GM19239 (cell line): ENCODE measurements at places on chromosomes 13 and 19.

DNA sequence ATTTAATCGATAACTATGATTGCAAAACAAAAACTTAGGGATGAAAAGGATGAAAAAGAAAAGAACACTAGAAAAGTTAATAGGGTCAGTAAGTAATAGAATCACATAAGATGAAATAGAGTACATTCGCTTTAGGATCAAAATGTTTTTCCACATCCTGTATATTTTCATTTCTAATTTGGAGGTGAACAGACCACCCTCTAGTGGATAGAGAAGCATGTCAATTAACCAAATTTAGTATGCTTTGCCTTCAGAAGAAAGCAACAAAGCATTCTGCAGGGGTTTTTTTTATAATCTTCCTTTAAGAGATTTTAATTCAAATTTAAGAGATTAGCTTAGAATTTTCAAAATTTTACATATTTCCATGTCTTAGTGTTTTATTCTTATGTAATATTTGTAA, 611.0 kb upstream of the SGCG start:
- no peak for DNase-seq

DNA sequence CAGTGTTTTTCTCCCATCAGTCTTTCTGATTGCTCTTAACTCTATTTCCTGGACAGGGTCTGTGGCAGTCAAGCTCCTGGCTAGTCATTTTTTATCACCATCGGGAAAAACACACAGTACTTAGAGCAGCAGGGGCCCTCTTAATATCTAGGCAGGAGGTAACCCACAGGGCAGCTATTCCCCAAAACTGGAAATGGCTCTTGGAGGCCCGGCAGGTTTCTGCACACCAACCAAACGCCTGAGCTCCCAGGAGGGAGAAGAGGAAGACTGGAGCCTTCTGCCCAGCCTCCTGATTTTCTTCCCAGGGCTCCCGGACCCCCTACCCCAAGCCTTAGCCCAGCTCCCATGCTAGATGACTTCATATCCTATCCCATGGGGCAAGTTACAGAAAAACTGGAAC, 49.3 kb upstream of the VSTM2B start:
- no peak for DNase-seq

GRCh38 chr13:109802936-109803335, 16.6 kb upstream of the IRS2 start:
- no peak for DNase-seq

GRCh38 chr13:19657872-19658591, 24.6 kb downstream of the MPHOSPH8 start:
- DNase-seq = no peak

DNA sequence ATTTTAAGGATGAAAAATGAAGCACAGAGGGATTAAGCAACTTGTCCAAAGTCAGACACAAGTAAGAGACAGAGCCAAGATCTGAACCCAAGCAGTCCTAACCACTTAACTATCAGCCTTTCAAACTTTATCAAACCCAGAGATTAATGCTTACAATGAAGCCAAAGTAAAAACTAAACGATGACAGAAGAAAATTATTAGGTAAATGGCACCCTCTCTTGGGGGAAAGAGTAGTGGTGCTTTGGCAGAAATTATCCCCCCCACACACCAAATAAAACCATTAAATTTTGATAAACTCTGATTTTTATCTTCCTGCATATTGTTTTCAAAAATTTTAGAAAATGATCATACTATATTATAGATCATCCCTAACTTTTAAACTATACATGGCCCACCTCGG, 329.2 kb downstream of the SLC7A1 start:
- no peak for DNase-seq

- DNase-seq = no peak
Measured at GRCh38 chr13:99217461-99218110, 16.9 kb downstream of the UBAC2 start.

DNA sequence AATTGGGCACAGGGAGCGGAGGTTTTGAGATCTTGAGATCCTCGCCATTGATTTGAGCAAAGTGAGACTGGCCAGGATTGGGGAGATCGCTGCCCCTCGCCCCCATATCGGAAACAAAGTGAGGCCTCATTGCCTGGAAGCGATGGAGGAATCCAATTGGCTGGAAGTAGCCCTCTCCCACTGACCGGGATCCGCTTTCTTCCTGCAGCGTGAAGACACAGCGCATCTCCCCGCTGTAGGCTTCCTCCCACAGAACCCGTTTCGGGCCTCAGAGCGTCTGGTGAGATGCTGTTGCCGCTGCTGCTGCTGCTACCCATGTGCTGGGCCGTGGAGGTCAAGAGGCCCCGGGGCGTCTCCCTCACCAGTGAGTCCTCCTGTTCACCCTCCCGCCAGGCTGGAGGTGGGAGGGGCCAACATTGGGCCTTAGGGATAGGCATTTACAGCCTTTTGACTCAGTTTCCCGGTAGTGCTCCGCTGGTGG, 438 bp downstream of the PRKCSH start:
- no peak for DNase-seq

DNA sequence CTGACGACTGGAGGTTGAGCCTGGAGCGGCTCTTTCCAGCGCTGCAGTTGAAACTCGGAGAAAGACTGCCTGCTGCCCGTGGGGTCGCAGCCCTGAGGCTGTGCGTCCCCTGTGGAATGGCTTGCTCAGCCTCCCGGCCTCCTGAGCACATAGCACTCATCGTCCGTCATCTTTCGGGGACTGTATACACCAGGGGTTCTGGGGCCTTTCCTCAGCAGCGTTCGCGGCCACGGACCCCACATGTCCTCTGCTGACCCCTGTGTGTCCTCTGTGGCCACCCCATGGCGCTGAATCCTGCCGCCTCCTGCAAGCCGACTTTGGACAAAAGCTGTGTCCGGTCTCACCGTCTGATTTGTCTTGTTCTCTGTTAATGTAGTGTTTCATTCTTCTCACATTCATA, 20.4 kb downstream of the CUL4A start:
- no peak for DNase-seq

DNA sequence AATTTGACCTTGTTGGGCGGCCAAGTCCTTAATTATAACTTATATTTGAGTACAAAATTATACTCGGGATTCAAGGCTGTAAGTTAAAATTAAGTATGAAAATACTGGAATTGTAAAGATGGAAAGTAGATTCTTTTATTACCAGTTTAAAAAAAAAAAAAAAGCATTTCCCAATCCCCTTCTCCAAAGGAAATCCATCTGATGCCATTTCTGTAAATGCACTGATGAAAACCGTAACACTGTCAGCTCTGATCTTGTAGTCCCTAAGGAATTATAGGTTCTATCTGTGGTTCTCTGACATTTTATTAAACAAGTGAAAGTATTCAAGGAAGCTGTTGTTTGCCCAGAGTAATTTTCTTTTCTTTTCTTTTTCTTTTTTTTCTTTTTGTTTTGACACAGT, 41.6 kb upstream of the HNRNPA1L2 start:
- DNase-seq = no peak

DNA sequence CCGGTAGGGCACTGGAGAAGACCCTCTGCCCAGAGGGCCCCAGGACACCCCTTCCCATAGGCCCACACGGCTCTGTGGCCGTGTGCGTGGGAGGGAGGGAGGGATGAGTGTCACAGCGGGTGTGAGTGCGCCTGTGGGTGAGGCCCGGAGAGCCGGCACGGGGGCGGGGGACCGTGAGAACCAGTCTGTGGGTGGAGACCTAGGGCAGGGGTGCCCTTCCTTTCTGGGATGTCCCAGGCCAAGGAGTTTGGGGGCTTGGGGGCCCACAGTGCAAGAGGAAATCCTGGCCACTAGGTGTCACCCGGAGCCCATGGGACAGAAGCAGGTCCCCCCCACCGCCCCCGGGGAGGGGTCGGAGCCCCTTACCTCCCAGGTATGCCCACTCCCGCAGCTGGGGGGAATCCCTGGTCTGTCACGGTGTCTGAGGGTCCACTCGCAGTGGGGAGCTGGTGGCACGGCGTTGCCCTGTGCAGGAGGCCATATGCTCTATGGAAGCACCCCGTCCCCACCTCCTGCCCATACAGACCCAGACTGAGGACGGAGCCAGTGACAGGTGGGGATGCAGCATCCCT, 16.0 kb upstream of the SLC7A10 start:
- DNase-seq = no peak

GRCh38 chr13:45219938-45220375, 19.1 kb upstream of the KCTD4 start:
- DNase-seq = no peak

DNA sequence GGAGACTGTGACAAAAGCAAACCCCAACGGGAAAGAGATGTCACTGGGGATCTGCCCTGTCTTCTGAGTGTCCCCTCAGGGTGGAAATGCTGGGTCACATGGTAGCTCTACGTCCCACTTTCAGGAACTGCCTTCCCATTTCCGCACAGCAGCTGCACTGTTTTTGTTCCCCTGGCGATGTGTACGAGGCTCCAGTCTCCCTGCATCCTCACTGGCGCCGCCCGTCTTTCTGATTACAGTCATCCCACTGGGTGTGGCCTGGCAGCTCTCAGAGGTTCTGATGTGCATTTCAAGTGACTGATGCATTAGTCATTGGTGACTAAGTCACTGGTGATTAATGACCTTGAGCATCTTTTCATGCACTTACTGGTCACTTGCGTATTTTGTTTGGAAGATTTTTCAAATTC, 21.2 kb downstream of the PCID2 start:
- no peak for DNase-seq

DNA sequence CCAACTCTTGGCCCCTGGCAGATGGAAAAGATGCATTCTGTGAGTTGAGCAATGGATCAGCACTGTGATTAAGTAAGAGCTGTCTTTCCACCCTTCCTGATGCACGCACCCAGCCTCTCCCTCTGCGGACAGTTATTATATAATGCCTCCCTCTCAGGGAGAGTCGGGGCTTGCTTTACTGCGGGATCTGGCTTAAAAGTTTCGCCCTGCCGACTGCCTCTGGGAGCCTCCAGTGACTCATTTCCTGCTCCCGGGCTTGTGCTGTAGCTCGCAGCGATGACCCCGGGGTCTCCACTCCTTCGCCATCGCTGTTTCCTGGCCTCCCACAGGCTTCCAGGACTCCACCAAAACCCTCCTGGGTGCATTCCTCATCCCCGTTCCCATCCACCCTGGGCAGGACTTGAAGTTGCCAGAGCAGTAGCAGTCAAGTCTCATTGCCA, 107.4 kb upstream of the SLC7A1 start:
- DNase-seq = no peak

DNA sequence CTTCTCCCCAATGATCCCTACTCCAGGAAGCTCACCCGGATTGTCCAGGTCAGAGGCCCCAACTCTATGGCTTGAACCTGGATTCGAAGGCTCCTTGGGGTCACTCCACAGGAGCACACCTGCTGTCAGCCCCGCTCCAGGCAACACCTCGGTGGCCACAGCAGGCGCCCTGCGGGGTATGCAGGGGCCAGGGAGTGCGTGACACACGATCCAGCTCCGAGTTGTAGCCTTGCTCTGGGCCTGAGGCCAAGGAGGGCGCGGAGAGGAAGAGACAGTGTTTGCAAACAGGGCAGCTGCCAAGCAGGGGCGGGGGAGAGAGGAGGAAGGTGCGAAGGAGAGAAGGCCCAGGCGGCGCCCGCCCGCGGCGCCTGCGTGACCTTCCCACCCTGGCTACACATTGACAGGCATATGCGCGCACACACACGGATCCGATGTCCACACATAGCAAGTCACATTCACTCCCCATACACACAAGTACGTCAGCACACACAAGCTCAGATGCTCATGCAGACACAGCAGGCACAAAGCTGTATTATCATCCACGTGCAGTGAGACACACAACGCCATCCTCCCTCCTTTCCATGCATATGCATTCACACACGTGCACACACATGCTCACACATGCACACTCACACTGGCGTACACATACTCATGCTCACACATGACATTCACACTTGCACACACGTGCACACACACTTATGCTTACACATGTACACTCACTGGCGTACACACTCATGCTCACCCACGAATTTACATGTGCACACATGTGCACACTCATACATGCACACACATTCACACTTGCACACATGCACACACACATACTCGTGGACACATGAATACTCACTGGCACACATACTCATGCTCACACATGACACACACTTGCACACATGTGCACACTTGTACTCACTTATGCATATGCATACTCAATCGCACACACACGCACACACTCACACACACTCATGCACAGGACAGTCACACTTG, 10.4 kb downstream of the SBK2 start:
- DNase-seq = no peak

DNA sequence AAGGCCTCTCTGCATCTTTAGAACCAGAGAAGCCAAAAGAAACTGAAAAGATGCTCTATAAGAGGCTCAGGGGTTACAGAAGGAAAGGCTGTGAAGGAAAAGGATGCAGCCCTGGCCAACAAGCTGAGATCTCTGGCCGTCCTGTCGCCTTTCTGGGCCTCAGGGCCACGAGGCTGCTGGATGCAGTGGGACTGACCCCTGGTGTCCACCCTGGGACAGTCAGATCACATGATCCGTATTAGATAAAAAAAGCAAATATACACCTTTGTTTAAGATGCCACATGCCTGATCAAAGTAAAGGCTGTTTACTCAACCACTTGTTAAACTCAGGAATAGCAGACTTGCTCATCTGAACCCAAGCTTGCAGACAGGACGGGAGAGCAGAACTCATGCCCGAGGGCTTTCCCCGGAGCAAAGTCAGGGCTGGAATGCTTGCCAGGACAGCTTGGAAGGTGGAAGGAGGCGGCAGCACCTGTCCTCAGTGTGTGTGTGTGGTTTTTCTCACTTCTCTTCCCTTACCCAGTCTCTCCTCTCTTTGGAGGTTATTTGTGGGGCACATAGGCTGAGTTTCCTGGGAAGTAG, 206.5 kb upstream of the TSHZ3 start:
- no peak for DNase-seq

GRCh38 chr19:43784981-43785808, 4.4 kb upstream of the KCNN4 start:
- no peak for DNase-seq

GRCh38 chr19:15115080-15115479, 7.9 kb downstream of the SYDE1 start:
- no peak for DNase-seq

DNA sequence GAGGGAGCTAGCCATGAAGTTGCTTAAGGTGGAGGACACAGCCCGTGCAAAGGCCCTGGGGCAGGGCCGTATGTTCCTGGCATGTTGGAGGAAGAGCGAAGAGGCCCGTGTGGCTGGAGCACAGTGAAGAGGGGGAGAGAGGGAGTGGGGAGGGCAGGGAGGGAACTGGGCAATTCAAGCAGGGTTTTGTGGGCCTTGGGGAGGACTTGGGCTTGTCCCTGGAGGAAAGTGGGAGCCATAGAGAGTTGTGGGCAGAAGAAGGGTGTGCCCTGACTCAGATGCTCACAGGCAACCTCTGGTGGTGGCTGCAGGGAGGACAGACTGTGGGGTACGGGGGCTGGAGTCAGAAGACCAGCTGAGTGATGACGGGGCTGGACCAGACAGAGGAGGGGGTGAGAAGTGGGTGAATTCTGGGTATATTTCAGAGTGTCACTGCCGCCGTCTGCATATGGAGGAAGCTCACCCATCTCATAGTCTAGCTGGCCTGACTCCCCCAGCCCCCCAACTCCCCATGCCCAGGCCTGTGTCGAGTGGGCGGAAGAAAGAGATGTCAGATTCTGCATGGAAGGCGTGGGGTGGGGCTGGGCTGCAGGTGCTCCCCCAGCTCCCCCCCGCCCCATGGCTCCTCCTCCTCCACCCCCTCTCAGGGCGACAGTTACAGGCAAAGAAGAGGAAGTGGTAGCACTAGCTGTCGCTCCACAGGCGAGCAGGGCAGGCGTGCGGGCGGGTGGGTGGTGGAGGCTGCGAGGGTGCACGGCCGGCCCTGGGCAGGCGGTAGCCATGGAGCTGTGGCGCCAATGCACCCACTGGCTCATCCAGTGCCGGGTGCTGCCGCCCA, at the start of gene VAV1:
TSS of gene VAV1 (plus strand) at position 681 of the 838 bp plus-strand sequence. CDS start at position 781, 100 bp downstream.
- peak; percentile 83 for DNase-seq

- DNase-seq = no peak
Measured at GRCh38 chr19:49431330-49431749, 6.2 kb downstream of the GFY start.

GRCh38 chr13:72025836-72026235, 158.8 kb upstream of the DACH1 start:
- no peak for DNase-seq
